Hepatocyte (in vitro differentiated cells): ENCODE measurements at places on chromosomes 12 and 14. TPM values are rescaled to one million over a fixed set of nuclear protein-coding genes. Genes with fewer than 3 reads are reported as not detected.
A peak's percentile ranks its signal among the peaks of the same experiment; 100 is the strongest.

RNASE3 gene
- polyA plus RNA-seq = 0.50 and 0.52 TPM in 2 replicates

DNA sequence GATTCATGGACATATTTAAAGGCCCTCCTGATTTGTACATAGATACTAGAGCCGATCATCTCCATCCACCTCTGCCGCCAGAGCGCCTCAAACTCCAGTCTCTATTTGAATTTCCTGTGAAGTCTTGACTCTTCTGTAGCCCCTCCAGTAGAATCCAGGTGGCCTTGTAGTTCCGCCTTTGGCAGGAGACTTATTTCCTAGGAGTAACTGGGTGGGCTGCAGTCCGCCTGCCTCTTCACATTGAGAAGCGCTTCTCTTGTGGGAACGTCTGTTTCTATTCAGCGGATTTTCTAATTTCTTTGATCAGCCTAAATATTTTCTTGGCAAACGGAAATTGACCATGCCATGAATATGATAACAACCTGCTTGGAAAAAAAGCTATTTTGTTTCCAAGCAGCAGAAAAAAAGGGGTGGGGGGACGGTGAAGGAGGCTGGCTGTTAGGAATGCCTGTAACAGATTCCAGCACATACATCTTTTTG lies 9.0 kb upstream of the SIX1 start:
- no peak for DNase-seq
- H3K4me1 ChIP-seq = peaks cover 19% of the 10 kb centered on the region
- peak overlapping the region; percentile 87 for H3K4me3 ChIP-seq
- H3K36me3 ChIP-seq = no peaks in the 10 kb centered on the region

GRCh38 chr12:130646716-130647370 lies 69.3 kb downstream of the RIMBP2 start:
- H3K36me3 ChIP-seq = no peaks in the 10 kb centered on the region
- no peaks in the 10 kb centered on the region for H3K4me1 ChIP-seq
- no peak overlapping the region for H3K27ac ChIP-seq
- H3K4me3 ChIP-seq = no peak overlapping the region
- no peaks in the 10 kb centered on the region for H3K27me3 ChIP-seq
- DNase-seq = no peak

DNA sequence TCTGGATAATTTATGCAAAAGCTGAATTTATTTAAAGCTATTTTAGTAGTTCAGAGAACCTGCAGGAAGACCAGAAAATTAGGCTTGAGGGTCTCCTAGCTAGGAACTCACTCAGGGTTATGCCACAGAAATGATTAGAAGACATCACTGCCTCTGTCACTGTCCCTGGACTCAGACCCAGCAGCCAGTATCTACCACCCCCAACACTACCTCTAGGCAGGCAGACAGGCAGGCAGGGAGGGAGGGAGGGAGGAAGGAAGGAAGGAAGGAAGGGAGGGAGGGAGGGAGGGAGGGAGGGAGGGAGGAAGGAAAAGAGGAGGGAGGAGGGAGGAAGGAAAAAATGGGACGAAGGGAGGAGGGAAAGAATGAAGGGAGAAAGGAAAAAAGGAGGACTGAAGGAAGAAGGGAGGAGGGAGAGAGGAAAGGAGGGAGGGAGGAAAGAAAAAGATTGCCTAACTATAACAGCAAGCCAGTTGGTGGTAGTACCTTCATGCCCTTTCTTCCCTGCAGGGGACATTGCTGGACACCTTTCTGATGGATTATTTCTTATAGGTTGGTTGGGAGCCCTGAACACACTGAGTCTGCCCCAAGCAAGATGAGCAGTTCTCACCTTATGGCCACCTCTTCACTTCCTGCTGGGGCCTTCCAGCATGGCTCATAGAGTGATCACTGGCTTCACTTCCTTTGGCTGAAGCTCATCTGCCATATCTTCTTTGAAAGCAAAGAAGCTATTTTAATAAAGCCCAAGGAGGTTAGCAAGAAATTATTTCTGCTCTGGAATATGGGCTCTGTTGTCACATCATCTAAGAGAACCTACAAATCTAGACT lies 49.7 kb downstream of the KICS2 start:
- no peak overlapping the region for H3K27ac ChIP-seq
- H3K36me3 ChIP-seq = no peaks in the 10 kb centered on the region
- DNase-seq = no peak

GRCh38 chr12:6465467-6466183 lies 4.9 kb downstream of the VAMP1 start:
- DNase-seq = peak; percentile 82
- H3K36me3 ChIP-seq = no peaks in the 10 kb centered on the region
- no peaks in the 10 kb centered on the region for H3K27me3 ChIP-seq
- no peak overlapping the region for H3K4me3 ChIP-seq
- no peak overlapping the region for H3K27ac ChIP-seq
- peaks cover 7% of the 10 kb centered on the region for H3K4me1 ChIP-seq

- DNase-seq = peak; percentile 75
- no peaks in the 10 kb centered on the region for H3K27me3 ChIP-seq
- no peaks in the 10 kb centered on the region for H3K36me3 ChIP-seq
- no peak overlapping the region for H3K4me3 ChIP-seq
Measured at GRCh38 chr12:104219361-104219892, 3.8 kb downstream of the TXNRD1 start.

GALNT9 gene
- polyA plus RNA-seq = 3.0 and 4.7 TPM in 2 replicates

GRCh38 chr14:47675466-47676314 lies at the start of gene MDGA2:
Gene MDGA2 (minus strand): TSS chr14:47675605.
- H3K4me3 ChIP-seq = peak within 1 kb of the TSS; percentile 58
- H3K27ac ChIP-seq = no peak within 1 kb of the TSS
- peak; percentile 51 for DNase-seq
- H3K27me3 ChIP-seq = peaks cover 71% of the 10 kb centered on the region
- H3K36me3 ChIP-seq = no peaks in the 10 kb centered on the region

GRCh38 chr12:89351489-89352241 lies 636 bp downstream of the DUSP6 start:
- H3K4me3 ChIP-seq = peak overlapping the region; percentile 37
- H3K36me3 ChIP-seq = no peaks in the 10 kb centered on the region
- no peaks in the 10 kb centered on the region for H3K27me3 ChIP-seq

GRCh38 chr12:97131220-97131981 lies 224.3 kb downstream of the NEDD1 start:
- no peaks in the 10 kb centered on the region for H3K4me1 ChIP-seq
- peak; percentile 26 for DNase-seq
- H3K27me3 ChIP-seq = no peaks in the 10 kb centered on the region
- H3K36me3 ChIP-seq = no peaks in the 10 kb centered on the region
- no peak overlapping the region for H3K4me3 ChIP-seq

NINJ2 gene
- polyA plus RNA-seq = 2.1 and 3.9 TPM in 2 replicates
